ENCODE measurements at places on chromosomes 7 and 10.
A peak's percentile ranks its signal among the peaks of the same experiment; 100 is the strongest.

- no peak for DNase-seq
Observed at GRCh38 chr10:124409696-124410095, 9.0 kb downstream of the OAT start.

DNA sequence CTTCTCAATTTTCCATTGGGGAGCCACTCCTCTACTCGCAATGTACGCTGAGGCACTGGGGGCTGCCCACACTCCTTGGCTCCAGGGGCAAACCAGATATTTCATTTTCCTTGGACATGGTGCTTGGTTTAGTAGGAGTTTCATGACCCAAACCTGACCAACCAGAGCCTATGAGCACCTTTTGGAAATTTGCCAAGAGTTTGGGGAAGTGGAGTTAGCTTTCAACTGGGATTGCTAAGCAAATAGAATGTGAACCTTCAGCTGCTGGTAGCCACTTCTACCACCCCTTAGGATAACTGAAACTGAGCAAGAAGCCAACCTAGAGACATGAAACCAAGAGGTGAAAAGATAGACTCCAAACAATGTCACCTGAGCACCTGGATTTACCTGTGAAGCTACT is 74.9 kb upstream of the COL13A1 start:
- DNase-seq: no peak

DNA sequence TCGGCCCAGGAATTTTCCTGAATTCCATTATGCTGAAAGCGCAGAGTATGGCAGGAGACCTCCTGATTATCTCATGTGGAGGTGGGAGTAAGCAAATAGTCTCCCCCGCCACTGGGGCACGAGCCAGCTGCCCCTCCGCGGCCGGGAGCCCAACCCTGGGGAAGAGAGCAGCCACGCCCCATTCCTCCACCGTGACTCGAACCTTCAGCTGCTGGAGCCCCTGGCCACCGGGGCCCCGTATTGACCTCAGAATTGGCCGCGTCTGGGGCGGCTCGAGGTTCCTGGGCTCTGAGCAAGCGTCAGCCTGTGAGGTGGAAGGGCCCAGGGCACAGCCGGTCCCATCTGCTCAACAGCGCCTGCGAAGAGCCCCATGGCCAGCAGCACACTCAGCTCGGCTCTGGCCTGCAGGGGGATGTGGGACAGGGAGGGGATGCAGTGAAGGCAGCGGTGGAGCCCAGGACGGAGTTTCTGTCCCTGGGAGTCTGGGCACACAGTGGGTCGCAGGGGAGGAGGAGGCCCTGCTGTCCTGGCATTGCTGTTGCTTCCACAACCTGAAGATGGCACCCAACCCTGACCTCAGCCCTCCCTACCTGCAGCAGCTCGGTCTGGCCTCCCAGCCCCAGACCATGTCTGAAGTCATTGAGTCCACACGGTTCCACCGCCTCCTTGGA is 97.8 kb downstream of the CHST15 start:
- DNase-seq: peak; percentile 74

DNA sequence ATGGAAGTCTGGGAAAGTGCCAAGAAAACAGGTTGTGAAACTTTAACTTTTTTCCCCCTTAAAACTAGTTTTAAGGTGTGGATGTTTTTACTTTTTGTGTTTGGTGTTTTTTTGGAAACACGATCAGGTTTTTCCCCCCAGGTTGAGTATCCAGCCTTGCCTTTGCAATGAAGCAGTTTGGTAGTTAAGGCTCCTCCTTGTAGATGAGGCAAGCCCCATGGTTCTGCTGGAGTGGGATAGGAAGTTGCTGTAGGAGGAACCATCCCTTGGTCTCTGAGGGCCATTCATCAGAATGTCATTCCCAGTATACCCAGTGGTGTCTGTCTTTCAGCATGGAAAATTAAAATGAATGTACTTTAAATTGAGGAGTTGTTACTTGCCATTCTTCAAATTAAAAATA is 2.7 kb downstream of the CUL1 start:
- DNase-seq: no peak

DNA sequence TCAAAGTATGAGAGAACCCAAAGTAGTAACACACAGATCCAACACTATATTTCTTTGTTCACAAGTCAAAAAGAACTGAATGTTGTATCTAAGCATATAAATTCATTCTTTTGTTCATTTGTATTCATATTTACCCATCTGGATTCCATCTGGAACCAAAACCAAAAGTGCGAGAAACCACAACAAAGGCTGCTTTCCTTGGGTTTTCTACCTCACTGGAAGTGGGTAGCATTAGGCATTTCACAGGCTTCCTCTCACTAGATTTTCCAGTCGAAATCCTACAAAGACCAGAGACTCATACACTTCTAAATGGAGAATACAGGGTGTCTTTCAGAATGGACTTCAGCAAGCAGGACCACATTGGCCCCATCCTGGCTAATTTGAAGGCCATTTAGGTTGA is 109.8 kb upstream of the WNT16 start:
- DNase-seq: no peak

DNA sequence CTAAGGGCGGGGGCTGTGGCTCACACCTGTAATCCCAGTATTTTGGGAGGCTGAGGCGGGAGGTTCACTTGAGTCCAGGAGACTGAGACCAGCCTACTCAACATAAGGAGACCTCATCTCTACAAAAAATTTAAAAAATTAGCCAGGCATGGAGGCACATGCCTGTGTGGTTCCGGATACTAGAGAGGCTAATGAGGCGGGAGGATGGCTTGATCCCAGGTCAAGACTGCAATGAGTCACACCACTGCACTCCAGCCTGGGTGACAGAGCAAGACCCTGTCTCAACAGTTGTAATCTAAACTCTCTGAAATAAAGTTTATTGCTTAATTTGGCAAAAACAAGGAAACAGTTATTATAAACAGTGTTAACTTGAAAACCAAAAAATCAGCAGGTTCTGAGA is 123.3 kb downstream of the USP6NL start:
- DNase-seq: no peak

DNA sequence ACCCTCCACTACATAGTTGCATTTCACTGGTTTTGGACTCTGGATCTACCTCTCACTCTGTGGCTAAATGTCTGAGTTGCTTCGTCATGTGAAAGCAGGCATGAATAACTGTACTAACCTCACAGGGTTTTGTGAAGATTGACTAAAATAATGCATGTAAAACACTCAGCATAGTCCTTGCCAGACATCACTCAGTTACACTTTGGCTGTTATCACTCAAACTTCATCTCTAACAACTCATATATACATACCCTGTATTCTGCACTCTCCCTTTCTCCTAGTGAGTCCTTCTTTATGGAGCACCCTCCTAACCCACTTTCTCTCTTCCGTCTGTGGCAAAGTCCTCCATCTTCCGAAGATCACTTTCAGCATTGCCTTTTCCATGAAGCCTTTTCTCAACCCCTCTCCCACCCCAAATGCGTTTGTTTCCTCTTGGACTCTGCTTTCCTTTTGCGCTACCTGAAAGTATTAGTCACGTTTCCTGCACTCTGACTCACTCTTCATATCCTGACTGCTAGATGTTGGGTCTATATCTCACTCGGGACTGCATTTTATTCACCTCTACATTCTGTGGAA is 72.6 kb downstream of the OSBPL3 start:
- no peak for DNase-seq

GRCh38 chr7:2258661-2259365 is 16.8 kb downstream of the NUDT1 start:
- no peak for DNase-seq

DNA sequence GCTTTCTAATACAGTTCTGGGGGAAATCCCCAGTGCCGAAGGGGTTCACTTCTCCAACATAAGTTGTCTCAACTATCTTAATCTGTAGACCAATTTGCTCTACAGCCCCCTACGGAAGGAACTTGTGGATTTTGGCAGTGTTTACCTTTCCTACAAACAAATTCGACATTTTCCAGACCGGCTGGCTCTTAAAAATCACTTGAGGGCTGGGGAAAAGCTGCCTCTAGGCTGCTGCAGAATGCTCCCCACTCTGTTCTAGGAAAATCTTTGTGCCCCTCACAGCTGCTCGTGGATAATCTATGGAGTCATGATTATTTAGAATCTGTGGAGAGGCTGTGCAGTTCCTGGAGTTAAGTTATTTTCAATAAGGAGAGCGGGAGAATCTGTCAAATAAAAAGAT is 474.6 kb upstream of the FZD8 start:
- DNase-seq: no peak

- DNase-seq: no peak
Observed at GRCh38 chr10:102505462-102506115, 1.8 kb downstream of the SUFU start.

DNA sequence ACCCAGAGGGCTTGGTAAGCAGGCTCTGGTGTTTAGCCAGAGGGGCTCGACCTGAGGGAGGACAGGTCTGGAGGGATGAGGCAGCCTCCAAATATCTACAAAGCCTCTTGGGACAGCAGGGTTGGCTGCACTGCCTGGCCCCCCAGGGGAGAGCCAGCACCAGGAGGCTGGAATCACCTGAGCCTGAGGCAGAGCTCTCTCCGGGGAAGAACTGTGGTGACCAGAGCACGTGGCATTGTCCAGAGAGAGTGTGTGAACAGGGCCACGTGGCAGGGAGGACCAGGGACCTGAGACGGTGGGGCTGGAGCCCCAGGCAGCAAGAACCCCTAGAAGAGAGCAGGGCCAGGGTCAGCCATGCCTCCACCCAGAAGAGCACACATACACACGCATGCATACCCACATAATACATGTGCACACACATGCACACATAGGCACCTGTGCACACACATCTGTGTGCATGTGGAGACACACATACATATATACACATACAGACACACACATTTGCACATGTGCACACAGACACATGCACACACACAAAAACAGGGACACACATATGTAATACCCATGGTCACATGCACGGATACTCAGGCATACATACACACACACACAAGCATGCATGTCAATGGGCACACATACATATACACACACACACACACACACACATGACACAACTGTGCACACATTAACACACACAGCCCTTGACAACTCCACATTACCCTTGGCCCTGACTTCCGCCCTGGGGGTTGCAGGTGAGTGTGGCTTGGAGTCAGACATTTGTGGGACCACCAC is 94.9 kb downstream of the MYL10 start:
- no peak for DNase-seq

DNA sequence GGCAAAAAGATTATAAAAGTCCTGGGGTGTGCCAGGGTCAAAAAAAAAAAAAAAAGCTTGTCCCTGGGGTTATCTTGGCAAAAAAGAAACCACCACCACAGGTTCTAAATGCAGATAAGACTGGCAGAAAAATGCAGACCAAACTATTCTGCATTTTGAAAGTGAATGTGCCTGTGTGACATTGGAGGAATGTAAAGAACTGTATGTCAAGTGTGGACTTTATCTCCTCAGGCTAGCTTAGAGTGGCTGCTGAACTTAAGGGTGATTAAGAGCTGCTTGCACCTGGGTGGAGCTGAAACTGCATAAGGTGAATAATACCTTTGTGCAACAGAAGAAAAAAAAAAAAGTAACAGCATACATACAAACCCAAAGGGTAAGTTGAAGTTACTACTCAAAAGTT is 1.3 kb upstream of the NAPEPLD start:
- no peak for DNase-seq

GRCh38 chr7:150874401-150875198 is 22.3 kb downstream of the AOC1 start:
- DNase-seq: no peak

GRCh38 chr10:49110684-49111319 is 4.5 kb downstream of the VSTM4 start:
- no peak for DNase-seq

- DNase-seq: no peak
Observed at GRCh38 chr10:30818854-30819253, 189.3 kb upstream of the LYZL2 start.

GRCh38 chr7:137601642-137602041 is 245.1 kb downstream of the DGKI start:
- DNase-seq: no peak

DNA sequence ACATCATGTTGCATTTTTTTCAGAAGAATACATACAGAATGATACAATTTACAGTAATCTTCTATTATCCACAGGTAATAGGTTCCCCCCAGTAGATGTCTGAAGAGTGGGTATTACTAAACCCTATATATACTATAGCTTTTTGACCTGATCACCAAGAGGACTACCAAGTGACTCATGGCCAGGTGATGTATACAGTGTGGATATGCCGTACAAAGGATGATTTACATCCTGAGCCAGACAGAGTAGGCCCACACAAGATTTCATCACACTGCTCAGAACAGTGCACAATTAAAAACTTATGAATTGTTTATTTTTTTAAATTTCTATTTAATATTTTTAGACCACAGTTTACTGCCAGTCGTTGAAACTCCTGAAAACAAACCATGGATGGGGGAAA is 70.6 kb downstream of the STEAP1B start:
- no peak for DNase-seq

DNA sequence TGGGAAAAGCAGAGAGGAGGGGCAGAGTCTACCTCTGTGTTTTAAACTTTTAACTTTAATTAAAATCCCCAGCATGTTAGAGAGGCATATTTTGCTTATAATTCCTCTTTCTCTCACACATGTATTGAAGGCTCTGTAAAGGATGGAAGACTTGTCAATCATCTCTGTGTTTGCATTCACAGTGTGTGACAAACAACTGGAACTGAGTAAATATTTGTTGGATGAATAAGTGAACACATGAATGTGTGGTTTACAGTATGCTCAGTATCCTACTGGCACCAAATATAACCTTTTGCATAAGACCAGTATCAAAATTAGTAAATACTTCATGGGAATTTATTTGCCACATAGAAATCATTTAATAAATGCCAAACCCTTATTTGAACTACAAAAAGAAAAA is 829.0 kb downstream of the GRID1 start:
- DNase-seq: no peak

GRCh38 chr10:19961076-19962053 is 145.1 kb downstream of the PLXDC2 start:
- DNase-seq: no peak

- DNase-seq: no peak
Observed at GRCh38 chr10:95741807-95742467, 14.0 kb upstream of the ENTPD1 start.

DNA sequence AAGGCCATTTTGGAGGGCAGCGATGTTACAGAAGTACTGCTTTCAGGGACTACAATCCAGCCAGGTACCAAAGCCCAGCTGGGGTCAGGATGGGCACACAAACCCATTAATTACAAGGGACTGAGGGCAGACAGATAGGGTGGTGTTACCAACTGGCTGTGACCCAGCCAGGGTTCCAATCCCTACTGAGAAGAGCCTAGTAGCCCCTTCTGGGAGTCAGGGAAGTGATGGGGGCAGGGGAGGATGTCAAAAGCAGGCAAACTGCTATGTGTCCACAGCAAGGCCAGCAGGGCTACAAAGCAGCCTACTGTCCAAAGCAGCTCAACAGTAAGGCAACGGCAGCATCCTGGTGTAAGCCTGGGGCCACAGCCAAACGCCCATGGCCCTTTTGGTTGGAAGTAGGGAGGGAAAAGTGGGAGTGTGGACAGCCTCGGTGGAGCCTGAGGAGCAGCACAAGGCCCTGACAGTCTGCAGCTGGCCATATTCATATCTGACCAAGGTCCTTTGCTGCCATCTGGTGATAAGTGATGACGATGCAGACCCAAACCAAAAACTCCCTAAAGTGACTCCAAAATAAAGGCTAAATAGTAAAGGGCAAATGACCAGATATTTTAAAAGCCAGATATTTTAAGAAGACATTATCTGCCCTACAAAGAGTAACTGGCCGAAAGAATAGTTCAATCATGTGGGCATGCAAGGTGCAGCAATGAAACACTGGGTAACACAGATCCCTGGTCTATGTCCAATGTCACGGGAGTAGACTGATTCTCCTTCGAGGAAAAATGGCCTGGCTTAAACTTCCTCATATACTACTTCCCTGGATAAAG is 56.9 kb downstream of the XPNPEP1 start:
- DNase-seq: peak; percentile 14

Data from WERI-Rb-1 (cell line).